Epithelial cell of proximal tubule (primary cell): ENCODE measurements at places on chromosomes 4 and X. TPM values are rescaled to one million over a fixed set of nuclear protein-coding genes. Genes with fewer than 3 reads are reported as not detected.

SULT1E1 gene
- 0.43 TPM in 1 of 2 replicates, not detected in the other for total RNA-seq

- no peak for DNase-seq
Observed at GRCh38 chr4:142435599-142436235, 410.4 kb downstream of the INPP4B start.

DNA sequence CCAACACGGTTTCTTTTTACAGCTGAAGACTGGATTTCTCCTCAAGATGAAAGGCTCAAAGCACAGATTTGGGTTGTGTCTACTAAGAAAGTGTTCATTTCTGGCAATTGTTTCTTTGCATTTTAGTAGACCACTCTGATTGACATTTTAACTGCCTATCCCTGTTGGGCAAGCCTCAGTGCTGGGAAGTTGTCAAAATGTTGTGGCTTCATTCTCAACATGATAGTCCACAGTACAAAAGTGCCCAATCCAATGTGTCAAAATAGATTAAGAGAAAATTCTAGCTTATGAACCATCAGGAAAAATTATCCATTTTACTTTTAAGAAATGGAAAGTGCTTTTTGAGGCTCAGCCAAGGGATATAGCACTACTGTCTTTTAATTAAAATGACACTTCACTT lies 323.9 kb upstream of the PRPS2 start:
- DNase-seq = no peak

DNA sequence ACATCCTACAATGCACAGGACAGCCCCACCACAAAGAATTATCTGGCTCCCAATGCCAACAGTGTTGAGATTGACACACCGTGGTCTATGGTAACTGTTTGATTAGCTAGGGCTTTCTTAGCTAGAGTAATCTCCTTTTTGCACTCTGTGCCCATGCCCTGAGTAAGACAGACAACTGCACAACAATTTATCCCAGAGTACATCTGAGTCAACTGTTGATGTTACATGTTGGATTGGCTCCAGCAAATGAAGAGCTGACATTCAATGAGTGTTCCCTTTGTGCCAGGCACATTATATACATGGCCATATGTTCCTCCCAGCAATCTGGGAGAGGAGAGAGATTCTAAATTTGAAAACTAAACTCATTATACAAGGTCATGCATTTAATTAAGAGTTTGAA lies 3.9 kb upstream of the FAM9C start:
- no peak for DNase-seq

- no peak for DNase-seq
Observed at GRCh38 chr4:17562157-17562556, 14.8 kb upstream of the LAP3 start.

- no peak for DNase-seq
Observed at GRCh38 chr4:76607846-76608245, 172.8 kb downstream of the SHROOM3 start.

DNA sequence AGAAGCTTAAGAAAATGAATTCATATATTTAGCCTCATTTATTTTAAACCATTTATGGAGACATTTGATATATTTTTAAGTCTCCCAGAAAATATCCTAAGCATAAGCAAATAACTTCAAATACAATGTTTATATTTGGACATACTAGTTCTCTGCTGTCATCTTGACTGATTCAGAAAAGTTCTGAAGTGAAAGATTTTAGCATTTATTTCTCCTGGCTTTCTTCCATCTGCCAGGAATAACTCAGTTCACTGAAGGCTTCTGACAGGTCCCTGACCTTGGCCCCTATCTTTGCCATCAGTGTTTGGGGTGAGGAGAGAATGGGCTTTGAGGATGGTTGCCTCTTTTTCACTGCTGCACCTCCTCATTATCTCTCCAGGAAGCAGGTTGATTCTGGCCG lies 115.7 kb downstream of the SLIT2 start:
- no peak for DNase-seq

DNA sequence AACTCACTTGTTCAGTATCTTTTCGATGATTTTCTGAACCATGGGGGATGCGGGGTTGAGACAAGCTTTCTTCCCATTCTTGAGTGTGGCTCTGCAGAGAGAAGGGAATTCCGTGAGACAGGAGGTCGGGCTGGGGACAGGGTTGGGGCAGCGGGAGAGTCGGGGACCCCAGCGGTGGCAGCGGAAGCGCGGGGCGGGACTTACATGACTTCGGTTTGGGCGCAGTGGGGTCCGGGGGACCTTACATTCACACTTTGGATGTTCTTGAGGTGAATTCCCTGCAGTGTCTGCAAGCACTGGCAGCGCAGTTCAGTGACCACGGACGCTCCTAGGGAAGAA lies 434 bp downstream of the CXCL3 start:
- DNase-seq = no peak

- peak; percentile 33 for DNase-seq
Observed at GRCh38 chrX:3532581-3533085, 180.8 kb downstream of the PRKX start.

DNA sequence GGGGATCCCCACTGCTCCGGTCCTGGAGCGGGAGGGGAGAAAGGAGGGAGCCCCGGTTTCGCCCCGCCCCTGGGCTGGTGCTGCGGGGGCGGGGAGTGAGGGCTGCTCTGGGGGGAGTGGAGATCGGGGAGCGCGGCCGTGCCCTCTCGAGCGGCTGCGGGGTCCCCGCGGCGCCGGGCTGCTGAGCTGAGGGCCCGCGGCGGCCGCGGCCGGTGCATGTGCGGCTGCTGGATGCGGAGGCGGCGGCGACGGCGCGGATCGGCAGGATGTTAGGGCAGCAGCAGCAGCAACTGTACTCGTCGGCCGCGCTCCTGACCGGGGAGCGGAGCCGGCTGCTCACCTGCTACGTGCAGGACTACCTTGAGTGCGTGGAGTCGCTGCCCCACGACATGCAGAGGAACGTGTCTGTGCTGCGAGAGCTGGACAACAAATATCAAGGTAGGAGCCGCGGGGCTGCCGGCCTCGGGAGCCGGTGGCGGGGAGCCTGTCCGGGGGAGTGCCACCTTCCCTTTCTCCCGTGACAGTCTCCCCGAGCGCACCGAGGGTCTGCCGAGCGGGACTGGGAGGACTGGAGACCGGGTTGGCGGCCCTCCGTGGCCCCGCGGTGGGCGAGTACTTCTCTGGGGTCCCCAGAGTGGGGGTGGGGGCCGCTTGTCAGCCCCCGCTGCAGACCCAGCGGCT lies at the start of gene ING2:
ING2 (plus strand) TSS at position 129 of the 681 bp plus-strand sequence; CDS start at position 267, 138 bp downstream.
- DNase-seq = no peak

DNA sequence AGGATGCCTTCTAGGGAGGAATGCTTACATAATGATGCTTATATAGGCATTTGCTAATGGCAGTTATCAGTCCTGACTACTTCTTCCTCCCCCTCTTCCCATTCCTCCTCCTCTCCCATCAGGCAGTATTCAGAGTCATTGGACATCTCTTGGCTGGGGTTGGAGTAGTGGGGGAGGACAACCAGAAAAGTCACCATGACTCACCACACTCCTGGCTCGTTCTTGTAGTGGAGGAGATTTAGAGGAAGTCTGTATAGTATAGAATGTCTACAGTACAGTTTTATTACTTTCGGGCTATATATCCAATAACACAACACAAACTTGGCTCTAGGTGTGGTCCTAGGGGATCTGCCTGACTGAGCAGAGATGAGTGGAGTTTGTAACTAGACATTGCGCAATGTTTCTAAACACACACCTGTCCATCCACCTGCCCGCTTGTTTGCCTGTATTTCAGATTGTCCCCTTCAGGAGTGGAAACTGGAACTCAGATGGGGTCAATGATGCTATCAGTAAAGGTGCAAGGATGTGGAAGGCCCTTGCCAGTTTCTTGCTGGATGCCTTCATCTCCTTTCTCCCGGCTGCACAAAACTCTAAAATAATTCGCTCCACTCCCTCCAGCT lies 27.9 kb upstream of the KIAA1210 start:
- peak; percentile 10 for DNase-seq

DNA sequence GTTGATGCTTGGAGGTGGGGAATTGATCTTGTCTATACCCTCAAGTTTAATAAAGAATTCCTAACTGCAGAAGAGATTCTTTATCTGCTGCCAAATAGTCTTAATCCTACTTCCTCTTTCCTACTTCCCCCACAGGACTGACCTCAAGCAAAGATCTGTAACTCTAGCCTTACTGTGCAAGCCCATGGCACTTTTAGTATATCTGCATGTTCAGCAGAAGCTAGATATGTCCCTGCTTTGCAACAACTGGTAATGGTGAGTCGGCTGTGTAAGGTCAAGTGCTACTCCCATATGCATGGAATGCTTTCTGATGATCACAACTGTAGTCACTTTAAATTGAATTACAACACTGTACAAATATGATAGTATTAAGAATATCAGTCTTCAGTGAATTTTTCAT lies 26.3 kb upstream of the PDS5A start:
- DNase-seq = no peak

GALNTL6 gene
- total RNA-seq = not detected in 2 replicates

GRCh38 chrX:72395237-72395636 lies 89.5 kb upstream of the CITED1 start:
- no peak for DNase-seq

NXF2B gene
- total RNA-seq = not detected in 2 replicates

DNA sequence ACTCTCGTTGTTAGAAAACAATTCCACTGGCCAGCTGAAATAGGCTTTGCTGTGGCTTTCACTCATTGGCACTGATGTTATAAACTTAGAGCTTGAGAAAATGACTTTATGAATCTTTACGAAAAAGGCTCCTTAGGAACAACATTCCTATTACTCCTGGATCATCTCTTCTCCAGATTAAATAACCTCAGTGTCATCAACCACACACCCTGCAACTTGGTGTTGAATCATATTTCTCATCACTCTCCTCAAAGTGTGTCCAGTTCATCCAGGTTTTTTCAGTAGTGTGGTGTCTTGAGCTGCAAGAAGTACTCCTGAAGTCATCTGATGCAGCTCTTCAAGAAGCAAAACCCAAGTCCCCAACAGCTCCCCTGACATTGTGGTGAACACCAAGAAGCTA lies 28.1 kb upstream of the ANOS1 start:
- DNase-seq = no peak

DNA sequence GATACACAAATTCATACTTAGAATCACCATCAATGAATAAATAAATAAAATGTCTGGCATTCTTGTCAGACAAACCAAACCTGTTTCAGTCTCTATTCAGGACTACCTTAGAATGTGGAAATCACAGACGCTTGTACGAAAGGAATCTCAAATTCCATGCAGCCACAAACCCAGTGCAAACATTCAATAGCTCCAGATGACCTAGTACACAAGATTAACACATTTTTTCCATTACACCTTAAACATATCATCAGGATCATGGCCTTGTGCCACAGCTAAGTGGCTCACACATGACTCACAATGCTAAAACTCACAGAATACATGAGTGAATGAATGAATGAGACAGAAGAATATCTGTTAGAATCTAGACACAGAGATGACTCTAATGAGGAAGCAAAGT lies 134.2 kb downstream of the PWWP3B start:
- DNase-seq = peak; percentile 61

GRCh38 chr4:22021106-22021505 lies 72.5 kb upstream of the KCNIP4 start:
- DNase-seq = no peak

- DNase-seq = no peak
Observed at GRCh38 chr4:108940634-108941033, 177.8 kb upstream of the ETNPPL start.

DNA sequence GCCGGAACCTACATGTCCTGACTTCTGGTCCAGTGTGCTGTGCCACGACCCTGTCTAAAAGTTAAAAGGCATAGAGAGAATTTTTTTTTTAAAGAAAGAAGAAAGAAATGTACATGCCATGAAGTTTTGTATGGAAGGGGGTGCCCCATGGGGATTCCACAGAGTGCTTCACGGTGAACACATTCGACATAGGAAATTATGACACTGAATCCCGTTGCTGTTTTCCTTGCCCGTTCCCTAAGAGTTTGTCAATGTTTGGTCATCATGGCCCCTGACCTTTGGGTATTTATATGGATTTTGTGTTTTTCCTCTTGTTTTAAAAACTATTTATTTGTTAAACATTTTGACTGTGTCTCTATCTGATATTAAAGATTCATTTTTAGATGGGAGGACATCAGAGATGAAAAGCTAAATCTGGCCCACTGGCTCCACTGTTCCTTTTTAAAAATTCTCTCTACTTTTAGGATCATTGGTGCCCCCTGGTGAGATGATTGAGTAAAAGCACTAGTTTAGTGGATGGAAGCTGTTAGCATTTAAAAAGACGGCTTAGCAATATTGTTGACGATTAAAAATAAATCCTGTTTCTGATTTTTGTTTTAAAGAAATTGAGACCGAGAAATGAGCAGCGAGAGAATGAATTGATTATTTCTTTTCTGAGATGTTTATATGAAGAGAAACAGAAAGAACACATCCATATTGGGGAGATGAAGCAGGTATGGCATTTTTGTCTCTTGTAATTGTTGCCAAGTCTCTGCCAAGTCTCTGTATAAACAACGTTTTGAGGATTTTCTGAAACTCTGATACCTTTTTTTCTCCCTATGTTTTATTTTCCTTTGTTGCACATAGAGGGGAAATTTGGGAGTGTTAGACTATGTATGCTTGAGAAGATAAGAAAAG lies 75.0 kb downstream of the PTTG2 start:
- DNase-seq = no peak

- DNase-seq = no peak
Observed at GRCh38 chr4:137509855-137510282, 22.4 kb downstream of the PCDH18 start.

GRCh38 chr4:45183905-45184304 lies 457.5 kb upstream of the GNPDA2 start:
- no peak for DNase-seq

GLOD5 gene
- not detected in 2 replicates for total RNA-seq

DNA sequence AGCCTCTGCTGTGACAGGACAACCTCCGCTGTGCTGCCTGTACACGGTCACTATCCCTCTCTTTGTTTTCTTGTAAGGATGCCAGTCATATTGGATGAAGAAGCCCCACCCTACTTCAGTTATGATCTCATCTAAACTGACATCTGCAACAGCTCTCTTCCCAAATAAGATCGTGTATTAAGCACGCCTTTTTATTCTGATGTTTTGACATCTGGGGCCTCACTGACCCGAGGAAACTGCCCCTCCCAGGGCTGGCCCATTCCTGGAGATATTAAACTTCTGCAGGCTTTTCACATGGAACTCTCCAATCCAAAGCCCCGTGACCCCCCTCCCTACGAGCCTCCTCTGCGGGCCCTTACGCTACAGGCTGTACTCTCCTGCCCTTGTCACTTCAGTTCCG lies 232.0 kb downstream of the ARHGAP10 start:
- DNase-seq = no peak

DNA sequence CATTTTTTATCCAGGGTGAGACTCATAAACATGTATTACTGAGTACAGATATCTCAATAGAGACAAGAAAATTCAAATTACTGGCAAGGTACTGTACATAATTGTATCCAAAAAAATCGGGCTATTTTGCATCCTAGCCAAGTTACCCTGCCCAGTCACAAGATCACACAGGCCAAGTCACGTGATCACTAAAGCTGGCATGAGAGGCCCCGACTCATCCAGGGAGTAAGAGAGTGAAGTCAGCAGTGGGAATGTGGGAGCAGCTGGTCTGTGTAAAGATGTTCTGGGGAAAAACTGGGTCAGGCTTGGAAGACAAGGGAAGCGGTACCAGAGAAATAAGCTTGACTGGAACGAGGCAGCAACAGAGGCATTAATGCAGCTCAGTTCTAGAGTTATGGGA lies 119.3 kb upstream of the STS start:
- no peak for DNase-seq
